ENCODE measurements at places on chromosomes 16 and 17.

- DNase-seq: no peak
These were observed 50.0 kb upstream of the MRPS23 start for GRCh38 chr17:57899822-57900221.

- no peak for DNase-seq
These were observed 403 bp upstream of the KRTAP3-1 start for GRCh38 chr17:41009301-41009760.

- peak; percentile 48 for DNase-seq
These were observed 138.9 kb upstream of the CES5A start for GRCh38 chr16:56013962-56014552.

- DNase-seq: no peak
These were observed 4.8 kb upstream of the CMTM3 start for GRCh38 chr16:66599726-66600125.

GRCh38 chr16:46900455-46901235, 16.5 kb downstream of the GPT2 start:
- DNase-seq: no peak

GRCh38 chr17:55402374-55402773, 19.3 kb downstream of the MMD start:
- no peak for DNase-seq

- no peak for DNase-seq
These were observed 72.7 kb downstream of the TMEM132E start for GRCh38 chr17:34652021-34652555.

DNA sequence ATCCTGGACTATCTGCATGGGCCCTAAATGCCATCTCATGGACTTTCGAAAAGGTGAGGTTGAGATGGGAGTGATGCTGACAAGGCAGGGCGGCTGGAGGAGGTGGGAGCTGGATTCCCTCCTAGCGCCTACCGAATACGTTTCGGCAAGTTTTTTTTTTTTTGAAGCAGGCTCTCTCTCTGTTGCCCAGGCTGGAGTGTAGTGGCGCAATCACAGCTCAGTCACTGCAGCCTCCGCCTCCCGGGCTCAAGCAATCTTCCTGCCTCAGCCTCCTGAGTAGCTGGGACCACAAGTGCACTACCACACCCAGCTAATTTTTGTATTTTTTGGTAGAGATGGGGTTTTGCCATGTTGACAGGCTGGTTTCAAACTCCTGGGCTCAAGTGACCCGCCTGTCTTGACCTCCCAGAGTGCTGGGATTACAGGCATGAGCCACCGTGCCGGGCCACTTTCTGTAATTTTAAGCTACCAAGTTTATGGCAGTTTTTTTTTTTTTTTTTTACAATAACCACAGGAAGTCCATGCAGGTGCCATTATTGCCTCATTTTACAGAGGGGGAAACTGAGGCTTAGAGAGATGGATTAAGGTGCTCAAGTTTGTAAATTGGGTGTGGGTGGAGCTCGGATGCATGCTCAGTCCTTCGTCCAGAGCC, 246.4 kb downstream of the PRKCA start:
- DNase-seq: no peak

- no peak for DNase-seq
These were observed 16.0 kb downstream of the MAP2K6 start for GRCh38 chr17:69430488-69430887.

- DNase-seq: no peak
These were observed 62.5 kb downstream of the WDR59 start for GRCh38 chr16:74922150-74923138.

DNA sequence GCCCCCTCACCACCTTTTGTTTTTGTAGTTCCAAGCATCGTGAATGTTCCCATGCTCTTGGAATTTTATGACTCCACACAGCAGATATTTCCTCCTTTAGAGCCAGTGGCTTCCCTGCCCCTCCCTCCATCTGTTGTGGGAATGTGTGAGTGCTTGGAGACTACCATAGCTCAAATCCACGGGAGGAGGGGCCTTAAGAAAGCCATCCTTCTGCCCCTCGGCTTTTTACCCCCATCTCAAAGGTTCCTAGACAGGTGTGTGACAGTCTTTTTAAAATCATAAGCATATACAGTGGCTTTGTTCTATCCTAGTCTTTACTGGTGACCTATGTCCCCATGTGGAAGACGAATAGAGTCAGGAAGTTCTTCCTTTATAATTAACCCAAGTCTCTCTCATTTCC, 47.2 kb downstream of the YPEL2 start:
- DNase-seq: no peak

DNA sequence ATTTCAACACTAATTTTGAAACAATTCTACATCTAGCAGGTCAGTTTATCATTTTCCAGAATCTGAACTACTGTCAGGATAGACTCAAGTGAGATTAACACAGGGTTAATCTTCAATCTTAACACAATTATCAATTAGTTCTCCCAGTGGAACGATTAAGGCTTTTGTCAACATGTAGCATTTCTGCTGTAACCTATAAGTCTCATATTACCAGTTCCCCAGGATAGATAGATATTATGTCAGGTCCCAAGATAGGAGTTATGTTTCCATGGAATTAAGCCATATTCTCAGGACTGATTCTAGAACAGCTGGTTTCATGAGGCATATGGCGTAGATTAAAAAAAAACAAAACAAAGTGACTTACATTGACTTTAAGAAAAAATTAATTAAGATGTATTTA, 4.4 kb upstream of the FBF1 start:
- DNase-seq: no peak

DNA sequence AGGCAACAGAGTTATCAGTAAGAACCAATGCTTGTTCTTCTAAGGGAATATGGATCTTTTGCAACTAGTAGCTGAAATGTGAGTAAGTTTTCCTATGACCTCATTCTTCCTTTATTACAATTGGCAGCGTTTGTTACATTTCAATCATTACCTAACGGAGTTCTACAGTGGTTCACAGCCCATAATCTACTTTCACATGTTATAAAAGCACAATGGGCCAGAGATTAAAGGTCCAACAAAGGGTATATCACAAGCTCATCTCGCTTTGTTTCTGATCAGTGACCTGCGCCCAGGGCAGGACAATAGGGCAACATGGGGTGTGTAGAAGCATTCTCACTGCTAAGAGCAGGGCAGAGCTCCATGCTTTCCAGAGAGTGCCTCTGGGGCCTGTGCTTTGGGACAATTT, 279.9 kb upstream of the DYNLRB2 start:
- peak; percentile 43 for DNase-seq

DNA sequence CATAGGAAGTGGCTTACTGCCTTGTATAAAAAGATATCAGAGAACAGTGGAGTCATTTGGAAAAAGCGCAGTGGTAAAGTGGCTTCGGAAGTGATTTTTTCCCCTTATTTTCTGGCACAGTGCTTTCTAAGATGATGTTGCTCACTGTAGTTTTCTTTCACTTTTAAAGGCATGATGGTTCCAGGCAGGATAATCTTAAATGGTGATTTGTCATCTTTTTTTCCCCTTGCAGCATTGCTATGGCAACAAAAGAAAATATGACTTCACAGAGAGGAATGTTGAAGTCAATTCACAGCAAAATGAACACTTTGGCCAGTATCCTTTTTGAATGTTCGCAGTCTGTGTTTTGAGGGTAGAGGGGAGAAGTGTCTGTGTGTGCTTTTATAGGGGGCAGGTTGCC, 42.5 kb downstream of the GOSR1 start:
- no peak for DNase-seq

- DNase-seq: no peak
These were observed 4.5 kb downstream of the NPTX1 start for GRCh38 chr17:80471922-80472321.

DNA sequence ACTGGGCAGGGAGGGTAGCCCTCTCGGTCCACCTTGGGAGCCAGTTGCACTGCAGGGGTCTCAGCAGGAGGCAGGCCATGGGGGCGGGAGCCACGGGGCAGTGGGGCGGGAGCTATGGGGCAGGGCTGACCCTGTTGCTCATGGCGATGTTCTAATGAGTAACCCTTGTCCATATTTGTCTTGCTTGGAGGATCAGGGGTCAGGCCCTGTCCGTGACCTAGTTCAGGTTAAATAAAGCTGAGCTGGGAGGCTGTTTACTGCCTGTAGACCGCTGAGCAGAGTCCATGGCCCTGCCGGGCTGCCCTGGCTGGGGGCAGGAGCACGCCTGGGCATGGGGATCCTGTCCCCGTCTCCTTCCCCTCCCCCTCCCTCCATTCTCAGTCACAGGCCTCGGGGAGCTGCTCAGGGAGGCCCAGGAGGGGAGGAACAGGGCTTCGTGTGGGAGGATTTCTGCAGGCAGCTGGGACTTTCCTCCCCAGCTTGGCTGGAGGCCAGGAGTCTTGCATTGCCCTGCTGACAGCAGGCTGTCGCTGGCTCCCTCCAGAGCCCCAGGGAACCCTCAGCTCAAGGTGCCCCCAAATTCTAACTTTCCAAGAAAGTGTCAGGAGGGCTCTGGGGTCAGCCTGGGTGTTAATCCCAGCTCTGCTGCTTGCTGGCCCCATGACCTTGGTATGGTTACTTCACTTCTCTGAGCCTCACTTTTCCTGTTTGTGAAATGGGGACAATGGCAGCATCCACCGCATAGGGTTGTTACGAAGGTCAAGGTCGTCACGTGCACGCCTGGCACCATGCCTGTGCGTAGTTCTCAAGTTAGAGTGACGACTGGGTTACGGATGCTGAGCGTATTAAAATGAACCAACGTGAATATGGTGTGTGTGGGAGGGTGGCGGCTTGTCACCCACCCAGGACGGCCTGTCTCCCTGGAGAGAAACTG, 6.1 kb upstream of the SERPINF2 start:
- DNase-seq: peak; percentile 44

DNA sequence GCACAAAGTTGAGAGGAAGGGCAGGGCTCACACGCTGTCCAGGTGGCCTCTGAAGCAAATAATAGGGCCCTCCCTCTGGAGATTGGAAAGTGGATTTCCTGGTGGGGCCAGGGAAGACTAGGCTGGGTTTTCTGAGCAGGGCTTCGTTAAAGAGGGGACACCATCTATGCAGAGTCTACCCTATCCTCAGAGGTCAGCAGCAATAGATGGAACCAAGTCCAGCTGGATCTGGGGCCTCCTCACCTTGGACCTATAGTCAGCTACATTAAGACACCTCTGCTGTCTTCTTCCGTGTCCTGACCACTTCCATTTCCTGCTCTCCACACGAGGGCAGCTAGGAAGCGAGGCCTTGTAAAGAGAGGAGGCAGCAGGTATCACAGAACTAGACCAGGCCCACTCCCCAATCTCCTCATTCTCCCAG, 14.7 kb upstream of the ST6GALNAC1 start:
- no peak for DNase-seq

- DNase-seq: no peak
These were observed 18.5 kb downstream of the SEC14L5 start for GRCh38 chr16:4976611-4977145.

GRCh38 chr17:7590743-7591142, 849 bp upstream of the SOX15 start:
- no peak for DNase-seq

- DNase-seq: no peak
These were observed 2.3 kb downstream of the SOX15 start for GRCh38 chr17:7587420-7588151.

GRCh38 chr17:13939222-13939621, 130.1 kb upstream of the COX10 start:
- DNase-seq: no peak

- no peak for DNase-seq
These were observed at the start of gene GCGR for GRCh38 chr17:81803728-81804558. GCGR (plus strand) TSS chr17:81804150; CDS start chr17:81809019, 4,869 bp downstream.

GRCh38 chr16:1510941-1511351, 17.8 kb downstream of the TELO2 start:
- no peak for DNase-seq

- peak; percentile 78 for DNase-seq
These were observed 25.8 kb downstream of the ABR start for GRCh38 chr17:1153795-1154546.

GRCh38 chr16:86496262-86496928, 13.9 kb upstream of the FOXF1 start:
- DNase-seq: peak; percentile 58

- DNase-seq: no peak
These were observed 3.0 kb upstream of the RMI2 start for GRCh38 chr16:11342021-11342855.

DNA sequence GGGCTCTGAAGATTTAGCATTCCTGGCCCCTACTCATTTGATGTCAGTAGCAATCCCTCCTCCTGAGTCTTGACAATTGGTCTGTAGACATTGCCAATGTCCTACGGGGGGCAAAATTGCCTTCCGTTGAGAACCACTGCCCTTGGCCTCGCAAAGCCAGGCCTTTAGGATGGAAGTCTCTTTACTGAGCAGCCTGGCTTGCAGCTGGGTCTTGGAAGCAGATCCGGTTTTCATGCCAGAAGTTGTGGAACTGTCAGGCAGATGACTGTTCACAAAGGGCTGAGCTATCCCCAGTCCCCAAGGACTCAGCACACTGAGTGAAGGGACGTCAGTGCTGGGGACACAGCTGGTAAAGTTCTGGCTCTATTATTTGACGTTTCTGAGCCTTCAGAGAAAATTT, 83.2 kb downstream of the WSCD1 start:
- DNase-seq: no peak

- peak; percentile 74 for DNase-seq
These were observed at the start of gene DOC2A for GRCh38 chr16:30010844-30011713. DOC2A (minus strand) TSS chr16:30011027; CDS start chr16:30010222, 805 bp downstream.

DNA sequence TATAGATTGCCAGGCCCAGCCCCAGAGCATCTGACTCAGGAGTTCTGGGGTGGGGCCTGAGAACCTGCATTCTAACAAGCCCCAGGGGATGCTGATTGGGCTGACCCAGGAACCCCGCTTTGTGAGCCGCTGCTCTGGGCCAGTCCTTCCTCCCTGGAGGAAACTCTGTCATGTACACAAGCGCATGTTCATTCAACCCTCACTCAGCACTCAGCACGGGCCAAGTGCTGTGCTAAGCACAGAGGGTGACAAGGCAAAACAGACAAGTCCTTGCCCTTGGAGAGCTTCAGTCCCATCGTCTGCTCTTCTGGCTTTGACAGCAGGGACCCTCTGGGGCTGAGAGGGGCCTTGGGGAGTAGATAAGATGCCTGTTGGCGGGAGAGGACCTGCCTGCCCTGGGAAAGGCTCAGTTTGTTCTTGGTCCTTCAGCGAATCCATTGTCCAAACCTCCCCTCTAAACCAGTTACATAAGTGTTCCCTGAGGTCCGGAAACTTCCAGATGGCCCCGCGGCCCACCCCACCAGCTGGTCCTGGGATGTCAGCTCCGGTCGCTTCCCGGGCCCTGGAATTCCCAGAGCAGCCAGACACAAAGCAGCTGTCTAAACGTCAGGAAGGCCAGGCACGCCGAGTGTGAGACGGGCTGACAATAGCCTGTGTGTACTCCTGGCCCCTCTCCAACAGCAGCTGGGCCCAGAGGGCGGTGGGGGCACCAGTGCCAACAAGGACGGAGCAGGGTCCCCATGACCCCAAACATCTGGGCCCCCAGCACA, 88.8 kb downstream of the ZDHHC7 start:
- DNase-seq: peak; percentile 70

Data from retina (tissue), 1 donor.